Karpas-422 (cell line): ENCODE measurements at places on chromosomes 3 and 15. TPM values are rescaled to one million over a fixed set of nuclear protein-coding genes. Genes with fewer than 3 reads are reported as not detected.

GRCh38 chr15:92949604-92950249, 49.6 kb downstream of the CHD2 start:
- DNase-seq, result peak; percentile 66

- DNase-seq, result peak; percentile 82
Measured at GRCh38 chr15:82139823-82140268, 94.0 kb upstream of the MEX3B start.

DNA sequence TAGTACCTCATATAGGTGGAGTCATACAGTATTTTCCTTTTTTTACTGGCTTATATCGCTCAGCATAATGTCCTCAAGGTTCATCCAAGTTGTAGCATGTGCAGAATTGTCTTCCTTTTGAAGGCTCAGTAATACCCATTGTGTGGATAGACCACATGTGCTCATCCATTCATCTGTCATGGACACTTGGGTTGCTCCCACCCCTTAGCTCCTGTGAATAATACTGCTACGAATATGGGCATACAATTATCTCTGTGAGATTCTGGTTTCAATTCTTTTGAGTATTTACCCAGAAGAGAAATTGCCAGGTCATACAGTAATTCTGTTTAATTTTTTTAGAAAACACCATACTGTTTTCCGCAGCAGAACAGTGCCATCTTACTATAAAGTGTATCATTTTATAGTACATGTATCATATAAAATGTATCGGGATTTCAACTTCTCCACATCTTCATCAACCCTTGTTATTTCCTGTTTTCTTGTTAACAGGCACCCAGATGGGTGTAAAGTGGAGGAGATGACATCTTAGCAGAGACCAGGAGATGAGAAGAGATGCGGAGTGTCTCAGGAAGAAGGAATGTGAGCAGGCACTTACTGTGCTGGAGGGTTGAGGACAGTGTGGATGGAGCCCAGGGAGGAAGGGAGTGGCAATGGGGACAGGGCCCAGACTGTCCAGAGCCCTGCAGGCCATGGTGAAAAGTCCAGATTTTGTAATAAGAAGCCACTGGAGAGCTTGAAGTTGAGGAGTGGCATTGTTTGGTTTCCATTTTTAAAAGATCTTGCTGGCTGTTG, 27.0 kb upstream of the PRR23E start:
- DNase-seq, result no peak

DNA sequence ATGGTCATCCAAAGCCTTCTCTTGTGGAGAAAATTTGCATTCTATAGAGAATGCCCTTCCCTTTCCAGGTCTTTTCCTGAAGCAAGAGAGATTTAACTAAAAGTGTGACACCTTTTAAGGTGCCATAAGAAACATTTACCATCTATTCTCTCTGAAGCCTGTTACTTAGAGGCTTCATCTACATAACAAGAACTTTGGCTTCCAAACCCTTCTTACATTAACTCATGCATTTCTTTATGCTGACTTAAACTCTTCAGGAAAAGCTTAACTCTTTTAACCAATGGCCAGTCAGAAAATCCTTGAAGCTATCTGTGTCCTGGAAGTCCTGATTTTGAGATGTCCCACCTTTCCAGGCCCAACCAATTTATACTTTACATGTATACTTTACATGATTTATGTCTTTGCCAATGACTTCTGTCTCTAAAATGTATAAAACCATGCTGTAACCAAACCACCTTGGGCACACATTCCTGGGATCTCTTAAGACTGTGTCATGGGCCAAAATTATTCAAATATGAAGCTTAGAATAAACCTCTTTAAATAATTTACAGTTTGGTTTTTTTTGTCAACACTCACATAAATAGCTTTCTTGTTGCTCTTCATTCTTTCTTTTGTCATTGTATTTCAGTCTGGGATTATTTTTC, 472.6 kb upstream of the NECTIN3 start:
- no peak for DNase-seq

DNA sequence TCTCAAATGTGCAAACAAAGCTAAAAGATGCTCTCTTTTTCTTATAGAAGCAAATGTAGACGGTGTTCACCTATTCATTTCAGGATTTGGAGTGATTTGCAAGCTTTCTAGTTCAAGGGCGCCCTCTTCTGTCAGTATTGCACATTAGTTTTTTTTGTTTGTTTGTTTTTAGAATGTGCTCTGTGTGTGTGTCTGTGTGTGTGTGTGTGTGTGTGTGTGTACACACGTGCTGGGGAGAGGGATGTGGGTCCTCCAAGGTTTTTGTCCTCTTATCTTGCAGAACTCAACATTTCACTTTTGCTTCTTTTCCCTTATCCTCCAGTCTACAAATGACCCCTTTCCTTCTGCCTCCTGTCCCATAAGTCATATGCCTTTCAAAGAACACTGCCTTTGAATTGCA, 23.5 kb downstream of the DNAH1 start:
- peak; percentile 85 for DNase-seq

GRCh38 chr15:73650416-73651126, 17.4 kb upstream of the NPTN start:
- no peak for DNase-seq

DNA sequence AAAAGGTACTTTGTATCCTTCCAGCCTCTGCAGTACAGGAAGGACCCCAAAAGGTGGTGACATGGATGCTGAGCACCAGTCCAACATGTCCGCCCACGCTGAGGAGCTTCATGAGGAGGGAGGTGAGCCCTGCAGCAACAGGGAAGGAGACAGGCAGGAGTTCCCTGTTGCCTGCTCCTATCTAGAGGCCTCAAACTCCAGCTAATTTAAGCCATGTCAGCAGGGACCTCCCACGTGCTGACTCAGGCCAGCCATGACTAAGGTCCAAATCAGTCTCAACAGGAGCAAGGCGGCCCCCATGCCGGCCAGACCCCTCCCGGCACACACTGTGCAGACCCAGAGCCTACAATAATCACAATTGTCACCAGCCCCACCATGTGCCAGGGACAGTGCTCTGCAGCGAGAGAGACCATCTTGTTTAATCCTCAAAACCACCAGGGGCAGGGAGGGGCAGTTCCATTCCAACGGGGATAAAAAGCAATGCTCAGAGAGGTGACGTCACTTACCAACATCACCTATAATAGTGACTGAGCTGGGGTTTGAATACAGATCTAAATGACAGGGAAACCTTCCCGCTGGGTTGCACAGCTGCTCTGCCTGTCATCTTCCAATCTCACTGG, 54.5 kb upstream of the GATA2 start:
- no peak for DNase-seq

DNA sequence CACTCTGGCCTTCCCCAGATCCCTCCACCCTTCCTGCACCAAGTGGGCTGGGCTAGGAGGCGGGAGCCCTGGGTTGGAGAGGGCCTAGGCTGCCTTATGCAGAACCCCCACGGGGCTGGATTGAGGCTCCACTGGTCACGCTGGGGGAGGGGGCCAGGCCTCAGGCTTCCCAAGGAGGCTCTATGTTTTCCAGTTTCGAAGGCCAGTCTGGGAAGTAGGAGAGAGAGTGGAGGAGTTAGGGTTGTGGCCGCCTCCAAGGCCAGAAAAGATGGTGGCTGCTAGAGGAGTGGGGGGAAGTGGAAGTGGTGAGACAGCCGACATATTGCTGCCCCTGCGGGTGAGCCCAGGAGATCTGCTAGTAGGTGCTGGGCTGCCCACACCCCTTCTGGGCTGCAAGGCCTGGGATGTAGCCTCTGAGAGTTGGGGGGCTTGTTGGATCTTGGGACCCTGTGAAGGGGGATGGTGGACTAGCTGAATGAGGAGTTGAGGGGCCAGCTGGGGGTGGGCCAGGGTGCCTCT, 1.2 kb downstream of the GNAI2 start:
- DNase-seq, result peak; percentile 63

GRCh38 chr3:167967257-167968036, 128.3 kb downstream of the GOLIM4 start:
- DNase-seq, result no peak

DNA sequence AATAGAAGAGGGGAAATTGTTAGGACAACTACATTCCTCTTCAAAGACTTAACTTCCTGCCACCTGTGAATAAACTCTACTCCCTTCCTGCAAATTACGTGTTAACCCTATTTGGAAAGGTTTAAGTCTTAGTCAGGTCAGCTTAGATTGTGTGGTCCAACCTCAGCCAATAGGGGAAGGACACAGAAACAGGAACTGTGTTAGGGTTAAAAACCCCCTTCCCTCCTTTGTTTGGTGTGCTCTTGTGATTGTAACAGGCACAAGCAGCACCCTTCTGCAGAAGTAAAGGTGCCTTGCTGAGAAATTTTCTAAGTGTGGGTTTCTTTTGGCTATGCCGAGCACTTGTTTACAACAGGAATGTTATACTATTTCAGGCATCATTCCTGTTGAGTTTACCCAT, 45.0 kb upstream of the FSTL1 start:
- DNase-seq, result no peak

- no peak for DNase-seq
Measured at GRCh38 chr3:144429719-144430121, 458.1 kb downstream of the DIPK2A start.

- no peak for DNase-seq
Measured at GRCh38 chr3:147775816-147776530, 366.8 kb downstream of the ZIC1 start.

GRCh38 chr3:46936733-46937250, 39.8 kb downstream of the CCDC12 start:
- DNase-seq, result no peak

GRCh38 chr3:182308328-182308727, 485.0 kb upstream of the ATP11B start:
- DNase-seq, result peak; percentile 85

- DNase-seq, result no peak
Measured at GRCh38 chr3:196954832-196955231, 12.5 kb upstream of the NCBP2 start.

DNA sequence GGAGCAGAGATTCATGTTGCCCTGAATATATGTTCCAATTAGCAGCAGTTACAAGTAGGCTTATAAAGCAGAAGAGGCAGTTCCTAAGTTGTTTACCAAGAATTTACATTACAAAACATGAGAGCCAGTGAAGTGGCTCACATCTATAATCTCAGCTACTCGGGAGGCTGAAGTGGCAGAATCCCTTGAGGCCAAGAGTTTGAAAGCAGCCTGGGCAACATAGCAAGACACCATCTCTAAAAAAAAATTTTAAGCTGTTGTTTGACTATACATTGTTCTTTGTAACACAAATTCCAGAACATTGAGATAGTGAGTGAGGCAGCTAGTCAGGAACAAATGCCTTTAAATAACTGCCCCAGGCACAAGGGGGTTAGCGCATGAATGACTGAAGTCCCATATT, 10.3 kb upstream of the ZMAT3 start:
- DNase-seq, result no peak

GRCh38 chr15:76576523-76577279, 240.1 kb downstream of the ISL2 start:
- DNase-seq, result no peak

Gene CPA3
- total RNA-seq, result not detected in 2 replicates

Gene NDN
- not detected in 2 replicates for total RNA-seq

Gene MST1
- total RNA-seq, result 19.8 and 25.6 TPM in 2 replicates

Gene ZBED2
- total RNA-seq, result not detected in 2 replicates

Gene GP5
- total RNA-seq, result not detected in 2 replicates

Gene SLC24A5
- total RNA-seq, result not detected in 2 replicates

Gene STAB1
- not detected in 2 replicates for total RNA-seq

Gene PDHB
- 61.6 and 130 TPM in 2 replicates for total RNA-seq

Gene ROBO1
- total RNA-seq, result 0.07 TPM in 1 of 2 replicates, not detected in the other
